NCI-H1092 (cell line): ENCODE measurements at places on chromosomes 12 and 14.

DNA sequence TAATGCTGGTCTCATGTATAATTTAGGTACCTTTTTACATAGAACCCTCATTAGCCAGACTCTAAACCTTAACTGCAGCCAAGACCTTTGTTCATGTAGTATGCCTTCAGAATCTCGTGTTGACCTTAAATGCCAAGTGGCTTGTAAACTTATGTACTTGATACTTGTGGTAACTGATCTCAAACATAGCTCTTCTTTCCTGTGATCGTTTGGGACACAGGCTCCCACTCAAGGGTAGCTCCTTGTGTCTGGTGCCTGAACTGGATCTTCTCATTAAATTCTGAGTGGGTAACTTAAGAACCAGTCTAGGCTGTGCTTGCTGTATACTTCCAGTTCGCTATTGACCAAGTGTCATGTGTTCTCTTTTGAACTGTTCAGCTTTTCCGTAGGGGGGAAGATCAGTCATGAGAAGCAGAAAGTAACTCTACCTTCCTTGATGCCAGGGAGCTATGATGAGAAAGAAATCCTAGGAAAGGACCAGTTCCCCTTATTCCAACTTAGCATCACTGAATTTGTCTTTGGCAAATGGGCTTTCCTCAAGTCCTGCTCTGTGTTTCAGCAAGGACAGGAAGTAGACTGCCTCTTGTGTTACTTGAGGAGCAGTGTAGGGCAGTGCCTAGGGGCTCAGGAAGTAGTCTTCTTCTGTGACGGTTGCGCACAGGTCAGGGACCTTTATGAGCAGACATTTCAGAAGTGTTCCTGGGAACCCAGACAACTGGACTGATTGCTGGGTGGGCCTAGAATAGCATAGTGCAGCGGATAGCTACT is 2.5 kb downstream of the LGALS3 start:
- DNase-seq = no peak

DNA sequence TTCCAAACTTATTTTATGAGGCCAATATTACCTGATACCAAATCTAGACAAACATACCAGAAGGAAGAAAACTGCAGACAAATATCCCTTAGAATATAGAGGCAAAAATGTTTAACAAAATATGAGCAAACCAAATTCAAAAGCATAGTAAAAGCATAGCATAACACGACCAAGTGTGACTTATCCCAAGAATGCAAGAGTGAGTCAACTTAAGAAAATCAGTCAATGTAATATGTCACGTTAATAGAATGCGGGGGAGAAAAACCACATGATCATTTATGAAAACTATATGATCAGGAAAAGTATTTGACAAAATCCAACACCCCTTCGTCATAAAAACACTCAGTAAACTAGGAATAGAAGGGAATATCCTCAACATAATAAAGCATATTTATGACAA is 217.3 kb downstream of the ADGRD1 start:
- no peak for DNase-seq

DNA sequence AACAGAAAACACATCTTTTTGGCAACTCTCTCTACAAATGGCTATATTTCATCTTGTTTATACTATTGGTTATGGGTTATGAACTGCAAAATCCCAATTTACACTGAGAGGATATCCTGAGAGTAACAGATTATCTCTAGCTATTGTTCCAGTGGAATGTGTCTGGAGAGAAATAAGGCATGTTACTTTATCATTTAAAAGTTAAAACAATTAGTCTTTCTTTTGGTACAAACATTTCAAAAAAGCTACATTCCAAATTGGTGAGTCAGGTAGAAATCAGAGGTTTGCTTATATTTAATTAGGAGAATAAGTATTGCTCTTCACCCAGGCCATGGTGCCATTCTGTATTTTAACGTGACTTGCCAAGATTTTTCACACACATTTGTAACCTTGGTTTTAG is 411.6 kb downstream of the CCER1 start:
- DNase-seq = no peak

- DNase-seq = no peak
These were observed 2.4 kb downstream of the SLC17A8 start for GRCh38 chr12:100359248-100359647.

- DNase-seq = no peak
These were observed 24.2 kb upstream of the FAM222A start for GRCh38 chr12:109689426-109689825.

DNA sequence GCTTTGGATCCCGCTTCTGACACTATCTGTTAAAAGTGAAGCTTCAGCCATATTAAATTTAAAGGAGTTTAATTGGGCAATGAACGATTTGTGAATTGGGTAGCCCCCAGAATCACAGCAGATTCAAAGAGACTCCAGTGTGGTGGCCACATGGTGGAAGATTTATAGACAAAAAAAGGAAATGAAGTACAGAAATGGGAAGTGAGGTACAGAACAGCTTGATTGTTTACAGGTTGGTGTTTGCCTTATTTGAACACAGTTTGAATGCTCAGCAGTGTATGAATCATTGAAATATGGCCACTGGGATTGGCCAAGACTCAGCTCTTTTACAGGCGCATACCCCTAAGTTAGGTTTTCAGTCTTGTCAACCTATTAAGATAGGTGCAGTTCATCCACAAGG is 21.9 kb downstream of the CCDC91 start:
- DNase-seq = no peak

- DNase-seq = no peak
These were observed 1.2 kb downstream of the PITPNM2 start for GRCh38 chr12:123149501-123150274.

GRCh38 chr12:123966596-123966995 is 6.0 kb downstream of the CCDC92 start:
- no peak for DNase-seq

DNA sequence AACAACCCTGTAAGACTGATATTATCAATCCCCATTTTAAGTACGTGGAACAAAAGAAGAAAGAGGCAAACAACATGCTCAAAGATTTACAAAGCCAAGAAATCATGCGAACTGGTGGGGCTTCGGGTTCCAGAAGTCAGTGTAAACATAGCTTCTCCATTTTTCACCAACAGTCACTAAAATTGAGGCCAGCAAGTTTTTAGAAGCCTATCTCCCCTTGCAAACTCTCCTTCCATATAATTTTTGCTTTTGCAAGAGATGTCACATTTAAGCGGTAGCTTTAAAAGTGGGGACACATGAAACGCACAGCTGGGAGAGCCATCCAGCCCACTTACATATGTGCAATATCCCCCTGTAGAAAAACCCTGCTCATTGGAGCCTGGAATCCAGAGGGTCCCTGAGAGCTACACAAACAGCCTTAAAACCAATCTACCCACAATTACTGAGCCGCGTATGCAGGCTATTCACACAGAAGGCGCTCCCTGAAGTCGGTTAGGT is 797 bp downstream of the SLC11A2 start:
- DNase-seq = peak; percentile 40

GRCh38 chr12:95634622-95635621 is 83.6 kb upstream of the USP44 start:
- no peak for DNase-seq

- no peak for DNase-seq
These were observed 105.6 kb downstream of the KSR2 start for GRCh38 chr12:117863002-117863709.

DNA sequence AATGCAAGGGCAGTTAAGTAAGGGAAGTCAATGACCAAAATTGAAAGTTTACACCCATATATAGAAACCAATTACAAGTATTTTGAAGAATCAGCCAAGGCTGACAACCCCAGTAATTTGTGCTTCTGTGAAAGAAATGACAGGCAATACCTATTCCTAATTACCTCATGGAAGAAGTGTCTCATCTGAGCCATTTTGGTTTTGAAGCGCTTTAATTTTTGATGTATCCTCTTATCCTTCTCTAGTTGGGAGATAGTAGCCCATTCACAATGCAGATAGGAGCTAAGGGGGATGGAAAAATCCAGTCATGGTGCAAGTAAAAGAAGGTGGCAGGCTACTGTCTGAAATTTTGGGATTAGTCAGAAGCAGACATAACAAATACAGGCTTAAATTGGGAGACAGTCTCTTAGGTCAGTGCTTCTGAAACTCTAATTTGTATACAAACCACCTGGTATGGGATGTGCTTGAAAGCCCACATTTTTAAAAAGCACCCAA is 30.4 kb upstream of the SUPT16H start:
- DNase-seq = no peak

DNA sequence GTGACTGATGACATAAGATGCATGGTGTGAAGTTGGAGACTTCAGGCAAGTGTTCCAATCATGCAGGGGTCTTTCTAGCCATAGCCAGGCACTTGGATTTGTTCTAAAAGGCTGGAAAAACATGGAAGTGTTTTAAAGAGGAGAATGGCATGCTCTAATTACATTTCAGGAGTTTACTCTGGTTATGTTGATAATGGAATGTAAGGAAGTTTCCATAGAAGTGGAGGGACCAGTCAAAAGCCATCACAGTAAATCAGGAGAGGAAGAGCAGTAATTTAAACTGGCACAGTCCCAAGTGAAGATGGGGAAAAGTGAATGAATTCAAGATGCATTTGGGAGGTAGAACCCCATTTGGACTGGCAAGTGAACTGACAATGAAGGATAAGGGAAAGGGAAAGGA is 13.9 kb upstream of the FRS2 start:
- no peak for DNase-seq

GRCh38 chr12:2243275-2243674 is 190.5 kb downstream of the CACNA1C start:
- no peak for DNase-seq

GRCh38 chr14:69153152-69153872 is 393 bp upstream of the DCAF5 start:
- DNase-seq = peak; percentile 88

DNA sequence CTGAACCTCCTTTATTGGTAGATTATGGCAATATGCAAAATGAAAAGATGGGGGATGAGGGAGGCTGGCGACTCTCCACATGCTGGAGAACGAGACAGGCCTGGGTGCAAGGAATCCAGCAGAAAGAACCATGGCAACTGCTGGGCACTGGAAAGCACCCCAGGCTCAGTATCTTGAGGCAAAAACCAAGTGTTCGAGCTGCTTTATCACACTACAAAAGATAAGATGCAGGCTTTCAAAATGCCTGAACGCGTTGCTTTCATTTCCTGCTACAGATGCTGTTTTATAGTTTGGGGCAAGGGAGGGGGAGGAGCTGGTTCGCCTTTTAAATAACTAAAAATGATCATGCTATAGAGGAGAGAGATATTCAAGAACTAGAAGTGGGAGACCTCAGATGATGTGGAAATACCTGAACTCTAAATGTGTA is 38.9 kb downstream of the NIN start:
- no peak for DNase-seq

- peak; percentile 51 for DNase-seq
These were observed 647 bp upstream of the SIX1 start for GRCh38 chr14:60649875-60650372.

- DNase-seq = peak; percentile 21
These were observed 503.0 kb upstream of the LMO3 start for GRCh38 chr12:17108877-17109541.

DNA sequence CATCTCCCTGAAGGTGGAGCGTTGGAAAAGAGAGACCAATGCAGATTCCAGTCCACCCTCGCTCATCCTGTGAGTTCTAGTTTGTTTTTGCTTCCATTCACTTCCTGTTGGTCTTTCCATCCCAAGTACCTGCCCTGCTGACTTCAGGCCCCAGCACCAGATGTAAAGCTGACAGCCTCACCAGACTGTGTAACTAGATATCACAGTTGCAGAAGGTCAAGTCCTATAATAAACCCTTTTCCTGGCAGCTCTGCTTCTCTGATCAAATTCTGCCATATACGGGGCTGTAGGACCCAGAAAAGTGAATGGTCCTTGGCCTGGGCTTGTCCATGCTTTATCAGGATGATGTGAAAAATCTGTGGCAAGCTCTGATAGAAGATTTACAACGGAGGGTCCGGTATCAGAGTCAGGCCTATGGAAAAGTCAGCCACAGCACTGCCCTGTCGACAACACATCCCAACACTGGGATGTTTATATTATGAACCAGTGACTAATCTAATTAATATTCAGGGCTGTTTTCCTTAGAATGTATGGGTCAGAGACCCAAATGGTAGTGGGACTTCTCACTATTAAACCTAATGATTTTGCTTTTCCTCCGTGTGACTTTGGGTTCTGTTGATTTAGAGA is 42.1 kb downstream of the CCDC175 start:
- no peak for DNase-seq

- no peak for DNase-seq
These were observed 18.0 kb downstream of the ACACB start for GRCh38 chr12:109134186-109134917.

- DNase-seq = no peak
These were observed 420.6 kb downstream of the LRFN5 start for GRCh38 chr14:42027271-42027670.

DNA sequence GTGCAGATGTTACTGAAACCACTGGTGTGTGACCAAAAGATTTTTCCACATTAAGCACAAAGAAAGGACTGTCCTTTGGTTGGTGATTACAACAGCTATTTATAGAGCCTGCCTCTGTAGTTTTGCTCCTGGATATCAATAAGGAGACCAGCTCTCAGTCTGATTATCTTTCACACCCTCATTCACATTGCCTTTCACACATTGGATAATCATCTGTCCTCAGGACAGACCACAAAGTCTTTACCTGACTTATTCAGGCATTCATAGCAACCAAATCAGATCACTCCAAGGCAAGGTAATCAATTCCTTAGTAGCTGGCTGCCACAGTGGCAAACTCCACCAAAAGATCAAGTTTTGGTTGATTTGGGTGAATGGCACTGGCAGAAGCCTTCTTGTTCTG is 59.6 kb upstream of the CPSF6 start:
- DNase-seq = no peak

DNA sequence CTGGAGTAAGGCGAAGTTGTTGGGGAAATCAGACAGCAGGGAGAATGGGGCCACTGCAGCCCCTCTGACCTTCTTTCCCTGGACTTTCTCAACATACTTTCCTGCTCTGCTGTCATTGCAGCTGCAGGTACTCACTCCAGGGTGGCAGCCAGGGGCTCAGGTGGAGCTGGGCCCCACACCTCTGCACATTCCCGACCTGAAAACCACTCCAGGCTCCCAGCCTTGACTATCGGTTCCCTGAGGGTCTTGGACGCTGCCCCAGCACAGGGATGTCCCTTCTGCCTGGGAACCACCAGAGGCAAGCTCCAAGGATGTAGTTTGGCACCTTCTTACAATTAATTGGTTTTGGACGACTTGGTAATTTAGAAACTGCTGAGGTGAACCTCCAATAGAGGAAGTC is 24.8 kb upstream of the CAPRIN2 start:
- no peak for DNase-seq

- DNase-seq = no peak
These were observed 114.3 kb downstream of the ADCK1 start for GRCh38 chr14:77914073-77914721.

GRCh38 chr12:130973109-130973508 is 19.4 kb downstream of the ADGRD1 start:
- no peak for DNase-seq

- no peak for DNase-seq
These were observed 2.4 kb downstream of the TMPRSS12 start for GRCh38 chr12:50845021-50845647.
